Skin of body (tissue), 3 donors: ENCODE measurements at places on chromosomes 12 and 14.

GRCh38 chr12:47854531-47854930 lies 34.8 kb upstream of the HDAC7 start:
- no peak for DNase-seq

DNA sequence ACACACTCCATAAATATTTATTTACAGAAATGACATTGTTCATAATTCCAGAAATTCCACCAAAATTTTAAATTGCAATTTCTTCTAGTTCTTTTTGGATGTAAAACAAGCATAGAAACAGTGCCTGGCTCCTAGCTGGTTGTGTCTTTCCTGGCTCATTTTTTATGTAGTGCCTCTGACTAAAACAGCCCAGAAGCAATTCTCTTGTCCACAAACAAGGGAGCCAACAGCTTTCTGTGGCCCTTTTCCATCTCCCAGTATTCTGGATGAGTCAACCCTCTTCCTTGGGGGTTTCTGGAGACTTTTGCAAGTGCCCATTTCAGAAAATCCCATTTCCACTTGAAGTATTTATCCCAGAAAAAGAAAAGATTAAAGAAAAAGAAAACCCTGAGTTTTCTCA lies 141.4 kb downstream of the PHLDA1 start:
- no peak for DNase-seq

GRCh38 chr14:24948261-24948847 lies 101.6 kb downstream of the STXBP6 start:
- DNase-seq, result no peak

GRCh38 chr14:65926935-65927700 lies 514.6 kb downstream of the FUT8 start:
- DNase-seq, result no peak

- no peak for DNase-seq
Observed at GRCh38 chr12:130014485-130014807, 110.6 kb upstream of the TMEM132D start.

DNA sequence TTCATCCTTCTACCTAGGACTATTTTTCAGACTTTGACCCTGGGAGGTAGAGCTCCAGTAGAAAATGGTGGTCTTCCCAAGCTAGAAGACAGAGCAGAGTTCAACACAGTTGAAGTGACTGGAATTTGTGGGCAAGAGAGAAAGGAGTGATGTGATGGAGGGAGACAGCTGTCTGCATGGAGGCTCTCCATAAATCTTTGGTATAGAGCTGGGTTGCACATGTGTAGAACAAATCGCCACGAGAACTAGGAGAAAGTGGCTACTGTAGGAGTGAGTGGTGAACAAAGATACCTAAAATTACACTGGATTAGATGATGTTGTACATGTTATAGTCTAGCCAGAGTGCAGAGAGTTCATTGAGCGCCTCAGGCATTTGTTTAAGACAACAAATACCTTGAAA lies 14.5 kb downstream of the GPR135 start:
- DNase-seq, result no peak

GRCh38 chr12:1595690-1596347 lies 1.4 kb upstream of the FBXL14 start:
- DNase-seq, result no peak

DNA sequence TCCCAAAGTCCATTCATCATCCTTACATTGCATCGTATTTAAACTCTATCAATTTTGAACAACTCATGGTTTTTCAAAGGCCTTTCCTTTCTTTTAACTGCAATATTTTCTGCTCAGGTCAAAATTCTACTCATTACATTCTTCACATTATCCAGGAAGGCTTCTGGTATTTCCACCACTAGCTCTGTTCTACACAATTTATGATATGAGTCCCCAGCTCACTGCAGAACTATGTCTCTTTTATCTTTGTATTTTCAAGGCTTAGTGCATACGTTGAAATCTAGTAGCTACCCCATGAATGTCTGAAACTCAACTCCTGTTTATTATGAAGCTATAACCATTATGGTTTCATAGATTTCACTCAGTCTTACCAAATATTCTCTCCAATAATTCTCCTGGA lies 282.9 kb downstream of the DUSP6 start:
- DNase-seq, result no peak

DNA sequence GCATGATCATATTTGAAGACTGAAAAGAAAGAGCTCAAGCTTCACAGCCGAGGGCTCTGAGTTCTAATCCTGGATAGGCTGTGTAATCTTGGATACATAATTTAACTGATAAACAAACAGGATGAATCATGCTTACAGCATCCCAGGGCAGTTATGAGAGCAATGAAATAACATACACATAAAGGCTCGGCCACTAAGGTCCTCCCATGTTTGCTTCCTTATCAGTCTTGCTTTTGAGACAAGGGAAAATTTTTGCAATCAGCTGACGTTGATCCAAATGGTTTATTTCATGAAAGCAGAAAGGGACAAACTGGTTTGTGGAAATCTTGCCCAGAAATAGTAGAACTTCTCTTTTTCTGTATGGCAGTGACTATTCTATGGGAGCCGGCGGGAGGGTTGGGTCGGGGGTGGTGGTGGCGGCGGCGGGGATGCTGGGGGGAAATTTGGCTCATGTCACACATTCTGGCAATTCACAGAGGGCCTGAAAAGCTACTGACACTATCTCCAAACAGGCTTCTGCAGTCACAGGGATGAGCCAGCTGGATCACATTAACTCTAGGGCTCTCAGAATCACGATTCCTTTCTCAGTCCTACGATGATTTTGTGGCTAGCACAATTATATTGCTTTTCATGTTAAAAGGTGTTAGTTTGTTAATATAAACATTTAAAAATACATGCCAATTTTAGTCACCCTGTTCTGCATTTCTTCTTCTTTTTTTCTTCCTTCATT lies 124.5 kb downstream of the SLC8A3 start:
- no peak for DNase-seq

DNA sequence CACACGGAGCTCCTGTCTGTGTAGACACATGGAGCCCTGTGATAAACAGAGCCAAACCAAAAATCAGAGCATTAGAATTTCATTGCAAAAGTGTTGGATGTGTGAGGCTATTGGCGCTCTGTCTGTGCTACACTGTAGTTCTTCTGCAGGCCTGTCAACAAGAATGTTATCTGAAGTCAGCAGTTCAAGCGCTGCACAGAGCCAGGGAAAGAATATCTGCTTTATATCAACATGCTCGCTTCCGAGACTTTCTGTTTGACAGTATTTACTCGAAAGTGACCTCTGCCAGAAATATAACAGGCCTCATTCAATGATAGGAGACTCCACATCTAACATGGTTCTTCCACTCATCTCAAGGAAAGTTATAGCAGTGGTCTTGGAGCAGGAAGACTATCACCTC lies 118.3 kb downstream of the CCER1 start:
- peak; percentile 42 for DNase-seq

- DNase-seq, result no peak
Observed at GRCh38 chr14:63483315-63483714, 59.9 kb downstream of the PPP2R5E start.

GRCh38 chr12:67419810-67420209 lies 150.7 kb downstream of the CAND1 start:
- no peak for DNase-seq

DNA sequence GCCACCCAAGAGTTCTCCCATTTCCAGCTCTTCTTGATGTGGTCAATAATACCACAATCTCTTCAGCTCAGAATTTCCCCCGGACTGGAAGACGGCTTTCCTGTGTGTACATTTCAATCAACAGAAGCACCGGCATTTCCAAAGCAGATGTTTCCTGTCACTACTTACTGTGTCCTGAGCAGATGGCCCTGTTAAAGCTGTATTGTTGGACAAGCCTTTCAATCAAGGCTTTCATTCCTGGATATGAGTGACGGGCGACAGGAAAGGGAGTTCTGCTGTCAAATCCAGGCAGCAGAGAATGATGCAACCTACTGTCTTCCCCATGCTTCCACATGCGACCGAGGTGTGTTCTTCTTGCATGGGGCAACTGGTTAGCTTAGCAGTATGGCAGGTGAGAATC lies 76.4 kb upstream of the CCDC60 start:
- DNase-seq, result peak; percentile 14

DNA sequence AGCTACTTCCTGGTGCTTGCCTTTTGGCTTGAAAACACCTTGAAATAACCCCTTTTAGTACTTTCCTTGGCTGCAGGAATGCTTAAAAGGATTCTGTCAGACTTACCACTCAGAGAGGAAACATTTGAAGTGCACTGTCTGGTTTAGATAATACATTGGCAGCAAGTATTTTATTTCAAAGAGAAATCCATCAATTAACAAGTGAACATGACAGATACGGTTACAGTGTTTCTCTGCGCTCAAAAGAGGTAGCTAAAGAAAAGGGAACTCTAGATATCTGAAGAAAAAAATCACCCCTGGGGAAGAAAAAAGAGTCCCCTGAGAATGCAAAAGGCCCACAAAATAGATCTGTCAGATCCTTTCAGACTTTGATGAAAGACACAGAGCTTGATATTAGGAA lies 421.9 kb downstream of the LRFN5 start:
- no peak for DNase-seq

DNA sequence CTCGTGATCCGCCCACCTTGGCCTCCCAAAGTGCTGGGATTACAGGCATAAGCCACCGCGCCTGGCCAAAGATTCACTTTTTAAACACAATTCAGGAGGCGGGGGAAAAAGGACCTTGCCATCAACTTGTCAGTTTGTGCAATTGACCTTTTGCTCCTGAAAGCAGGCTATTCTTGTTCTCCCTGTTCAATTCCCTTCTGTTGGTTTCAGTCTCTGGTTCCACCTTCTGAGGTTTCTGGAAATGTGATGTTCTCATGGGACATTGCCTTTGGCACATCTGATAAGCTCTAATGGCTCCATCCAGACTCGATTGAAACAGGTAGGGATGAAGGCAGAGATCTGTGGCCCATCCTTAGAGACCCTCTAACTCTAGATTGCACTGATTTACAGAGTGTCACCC lies 17.9 kb upstream of the CCDC85C start:
- no peak for DNase-seq

GRCh38 chr14:90758028-90758889 lies 58.0 kb downstream of the TTC7B start:
- peak; percentile 86 for DNase-seq

DNA sequence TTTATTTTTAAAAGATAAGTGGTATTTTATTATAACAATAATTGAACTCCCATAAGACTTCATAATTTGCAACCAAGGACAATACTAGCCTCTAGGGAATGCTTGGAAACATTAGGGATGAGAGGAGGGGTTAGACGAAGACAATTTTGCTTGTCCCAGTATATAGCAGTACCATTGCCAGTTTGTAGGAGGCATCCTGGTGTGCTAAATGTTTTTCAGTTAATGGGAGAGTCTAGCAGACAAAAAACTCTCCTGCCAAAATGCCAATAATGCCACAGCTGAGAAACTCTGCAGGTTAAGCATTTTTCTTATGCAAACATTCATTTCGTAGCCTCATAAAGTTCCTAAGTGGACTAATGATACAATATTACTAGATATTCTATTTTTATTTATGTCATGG lies 38.1 kb downstream of the RASSF9 start:
- no peak for DNase-seq

DNA sequence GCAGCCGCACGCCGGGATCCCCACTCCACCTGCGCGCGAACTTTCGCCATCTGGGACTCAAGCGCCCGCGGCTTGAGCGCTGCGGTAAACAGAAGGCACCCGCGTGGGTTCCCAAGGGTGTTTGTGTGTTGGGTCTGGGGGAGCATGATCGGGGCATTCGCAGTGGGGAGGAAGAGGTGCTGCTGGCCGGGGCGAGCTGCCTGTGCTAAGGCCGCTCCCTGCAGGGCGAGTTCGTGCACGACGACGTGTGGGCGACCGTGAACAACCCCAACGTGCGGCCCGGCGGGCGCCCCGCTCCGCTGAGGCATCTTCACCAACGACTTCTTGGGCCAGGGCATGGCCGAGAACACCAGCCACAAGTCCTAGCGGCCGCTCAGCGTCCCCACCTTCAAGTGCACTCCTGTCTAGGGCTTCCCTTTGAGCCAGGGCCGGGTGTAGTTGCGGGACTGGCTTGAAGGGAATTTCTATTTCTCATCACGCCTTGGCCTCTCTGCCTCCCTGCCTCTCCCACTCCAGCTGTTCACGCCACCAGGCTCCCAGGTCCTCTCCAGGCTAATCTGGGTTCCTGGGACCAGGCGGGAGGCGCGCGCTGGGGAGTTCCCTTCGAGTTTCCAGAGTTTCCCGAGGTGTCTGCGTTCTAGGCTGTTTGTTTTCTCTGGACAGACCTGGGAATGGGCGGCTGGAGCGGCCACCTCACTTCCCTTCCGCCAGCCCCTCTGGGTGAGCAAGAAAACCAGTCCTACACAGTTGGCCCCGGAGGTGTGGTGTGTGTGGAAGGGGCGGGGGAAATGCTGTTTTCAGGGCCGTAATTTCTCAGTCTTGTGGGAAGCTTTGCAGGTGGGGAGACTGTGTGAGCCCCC lies 417.8 kb upstream of the TMTC1 start:
- no peak for DNase-seq

DNA sequence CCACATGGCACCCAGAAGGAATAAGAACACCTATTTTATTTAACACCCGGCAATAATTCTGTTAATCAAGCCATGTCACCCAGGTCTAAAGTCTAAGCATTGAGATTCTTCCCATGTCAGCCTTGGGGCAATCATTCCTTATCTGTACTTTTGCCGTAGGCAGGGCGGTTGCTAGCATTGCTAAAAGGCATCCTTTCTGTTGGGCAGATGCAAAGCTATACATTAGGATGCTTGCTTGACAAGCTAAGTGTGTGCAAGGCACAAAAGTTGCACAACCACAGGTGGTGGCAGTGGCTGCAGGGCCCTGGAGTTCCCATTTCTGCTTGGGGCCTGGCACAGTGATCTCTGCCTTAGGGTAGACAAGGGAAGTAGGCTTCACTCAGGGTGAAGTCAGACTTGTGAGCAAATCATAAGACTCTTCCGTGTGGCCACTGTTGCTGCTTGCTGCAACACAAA lies 12.5 kb upstream of the GALNT6 start:
- no peak for DNase-seq

DNA sequence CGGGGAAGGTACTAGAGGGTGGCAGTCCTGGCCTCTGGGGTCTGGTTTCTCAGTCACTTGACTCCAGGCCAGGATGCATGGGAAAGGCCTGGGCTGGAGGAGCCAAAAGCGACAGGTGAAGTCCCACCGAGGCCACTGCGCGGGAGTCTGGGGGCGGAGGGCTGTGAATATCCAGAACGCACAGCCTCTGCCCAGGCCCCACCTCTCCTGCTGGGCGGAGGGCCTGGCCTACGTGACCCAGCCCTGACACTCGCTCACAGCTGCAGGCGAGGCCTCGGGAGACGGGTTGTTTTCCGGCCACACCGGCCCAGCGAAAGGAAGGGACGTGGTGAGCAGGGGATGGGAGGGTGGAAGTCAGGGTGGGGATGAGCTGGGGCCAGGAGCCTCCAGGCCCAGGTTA lies 91.2 kb downstream of the RFLNA start:
- DNase-seq, result no peak

GRCh38 chr14:54537651-54538050 lies 27.9 kb downstream of the CGRRF1 start:
- DNase-seq, result no peak

GRCh38 chr14:33026850-33027430 lies 88.3 kb downstream of the NPAS3 start:
- peak; percentile 47 for DNase-seq

- no peak for DNase-seq
Observed at GRCh38 chr14:106631879-106632278, 1105.5 kb downstream of the TMEM121 start.
